RWPE2 (cell line): ENCODE measurements at places on chromosomes 7 and 10.

GRCh38 chr10:122525788-122526187, 34.8 kb upstream of the DMBT1 start:
- no peak for DNase-seq

DNA sequence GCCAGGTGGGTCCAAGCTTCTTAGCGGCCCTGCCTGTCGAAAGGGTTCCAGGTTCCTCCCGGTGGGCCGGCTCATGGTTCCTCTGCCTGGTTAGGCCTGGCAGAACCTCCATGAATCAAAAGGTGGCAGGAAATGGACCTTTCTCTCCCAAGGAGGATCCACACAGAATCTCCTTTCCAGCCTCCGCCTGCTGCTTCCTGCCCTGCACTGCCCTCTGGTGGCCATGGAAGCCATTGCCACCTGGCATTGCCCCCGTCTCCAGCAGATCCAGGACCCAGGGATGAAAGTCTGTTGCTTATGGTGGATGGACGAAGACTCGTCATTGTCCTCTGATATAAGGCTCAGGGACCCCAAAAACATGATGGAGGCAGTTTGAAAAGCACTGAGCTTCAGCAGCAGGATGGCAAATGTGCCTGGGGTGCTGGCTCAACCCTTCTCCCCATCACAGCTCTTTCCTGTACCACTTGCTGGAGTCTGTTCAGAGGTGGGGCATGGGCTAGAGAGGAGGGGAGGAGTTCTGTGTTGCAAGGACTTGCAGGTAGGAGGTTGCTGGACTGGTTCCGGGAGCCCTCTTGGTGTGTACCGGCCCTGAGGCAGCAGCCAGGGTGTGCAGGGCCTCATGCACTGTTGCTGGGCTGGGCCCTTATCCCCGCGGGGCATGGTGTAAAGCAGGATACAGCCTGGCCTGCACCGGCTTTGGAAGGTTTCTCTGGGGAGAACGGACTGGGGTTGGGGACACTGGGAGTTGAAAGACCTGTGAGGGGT, 11.3 kb upstream of the INMT start:
- no peak for DNase-seq

GRCh38 chr10:93071674-93072224, 1.9 kb upstream of the CYP26A1 start:
- DNase-seq: no peak

- no peak for DNase-seq
Observed at GRCh38 chr10:29643771-29644501, 9.2 kb upstream of the SVIL start.

- no peak for DNase-seq
Observed at GRCh38 chr10:52004342-52004949, 305.1 kb upstream of the CSTF2T start.

DNA sequence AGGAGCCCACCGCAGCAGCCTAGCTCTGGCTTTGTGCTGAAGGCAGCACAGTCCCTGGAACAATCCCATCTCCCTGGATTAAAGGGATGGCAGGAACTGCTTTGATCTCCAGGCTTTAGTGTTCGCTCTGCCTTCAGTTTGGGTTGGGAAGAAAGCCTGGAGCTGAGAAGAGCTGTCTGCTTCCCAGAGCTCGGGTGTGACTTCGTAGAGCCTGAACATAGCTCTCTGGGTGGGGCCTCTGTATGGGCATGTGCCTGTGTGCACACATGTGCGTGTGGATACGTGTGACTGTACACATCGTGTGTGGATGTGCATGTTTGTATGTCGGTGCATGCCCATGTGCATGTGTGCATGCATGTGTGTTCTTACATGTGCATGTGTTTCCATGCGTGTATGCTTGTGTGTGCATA, 8.7 kb downstream of the ADCY1 start:
- no peak for DNase-seq

- no peak for DNase-seq
Observed at GRCh38 chr10:47028466-47028865, 117.2 kb downstream of the PTPN20 start.

- DNase-seq: no peak
Observed at GRCh38 chr7:28686418-28686800, 271.7 kb downstream of the TRIL start.

DNA sequence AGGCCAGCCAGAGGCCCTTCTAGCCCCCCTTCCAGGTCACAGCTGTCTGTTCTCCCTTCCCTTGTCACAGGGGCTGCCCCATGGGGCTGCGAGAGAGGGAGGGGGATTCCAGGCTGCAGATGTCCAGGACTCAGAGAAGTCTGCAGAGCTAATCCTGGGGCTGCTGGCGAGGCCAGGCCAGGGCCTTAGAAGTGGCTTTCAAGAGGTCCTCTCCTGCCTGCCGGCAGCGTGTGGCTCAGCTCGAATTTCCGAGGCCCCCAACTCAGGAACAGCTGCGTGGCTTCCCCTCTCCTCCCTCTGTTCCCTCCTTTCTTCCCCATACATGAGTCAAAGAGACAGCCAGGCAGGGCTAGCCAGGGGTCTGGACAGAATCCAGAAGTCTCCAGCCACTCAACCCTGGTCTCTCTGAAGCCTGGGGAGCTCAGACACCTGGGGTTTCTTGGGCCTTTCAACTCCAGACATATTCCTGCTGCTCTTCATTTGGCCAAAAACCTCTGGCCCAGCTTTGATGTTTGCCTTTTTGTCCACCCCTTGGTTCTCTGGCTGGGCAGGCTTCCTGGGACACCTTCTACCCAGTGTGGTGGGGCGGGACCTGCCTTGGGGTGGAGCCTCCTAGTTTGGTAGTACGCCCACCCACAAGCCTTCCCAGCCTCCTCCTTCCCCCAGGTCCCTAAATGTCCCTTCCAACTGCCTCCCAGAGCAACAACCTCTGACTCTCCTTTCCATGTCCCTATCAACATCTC, 21.8 kb upstream of the EIF5AL1 start:
- no peak for DNase-seq

DNA sequence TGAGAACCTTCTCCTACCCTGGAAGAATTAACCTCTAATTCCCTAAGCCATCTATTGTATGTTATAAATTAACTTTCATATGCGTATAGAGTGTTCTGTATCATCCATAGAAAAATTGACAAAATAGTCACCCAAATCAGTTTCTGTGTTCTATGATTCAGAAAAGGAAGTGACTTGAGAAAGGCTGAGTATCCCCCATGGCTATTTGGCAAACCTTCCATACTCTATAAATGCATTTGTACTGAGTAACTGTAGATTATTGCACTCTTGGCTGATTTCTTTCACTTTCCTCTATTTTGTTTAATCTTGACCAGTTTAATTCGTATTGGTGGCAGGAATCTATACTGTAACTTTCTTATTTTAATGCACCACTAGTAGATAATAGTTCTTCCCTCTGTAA, 182.2 kb downstream of the HTR7 start:
- DNase-seq: no peak

DNA sequence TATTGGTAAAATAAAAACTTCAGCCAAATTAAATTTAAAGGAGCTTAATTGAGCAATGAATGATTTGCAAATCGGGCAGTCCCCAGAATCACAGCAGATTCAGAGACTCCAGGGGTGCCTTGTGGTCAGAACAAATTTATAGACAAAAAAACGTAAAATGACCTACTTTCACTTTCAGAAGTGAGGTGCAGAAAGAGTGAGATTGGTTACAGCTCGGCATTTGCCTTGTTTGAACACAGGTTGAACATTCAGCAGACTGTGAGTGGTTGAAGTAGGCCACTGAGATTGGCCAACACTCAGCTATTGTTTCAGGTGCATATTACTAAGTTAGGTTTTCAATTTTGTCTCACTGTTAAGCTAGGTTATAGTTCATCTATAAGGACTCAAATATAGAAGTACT, 153.4 kb downstream of the BICC1 start:
- DNase-seq: no peak

GRCh38 chr7:25143763-25144162, 18.7 kb upstream of the CYCS start:
- DNase-seq: no peak

DNA sequence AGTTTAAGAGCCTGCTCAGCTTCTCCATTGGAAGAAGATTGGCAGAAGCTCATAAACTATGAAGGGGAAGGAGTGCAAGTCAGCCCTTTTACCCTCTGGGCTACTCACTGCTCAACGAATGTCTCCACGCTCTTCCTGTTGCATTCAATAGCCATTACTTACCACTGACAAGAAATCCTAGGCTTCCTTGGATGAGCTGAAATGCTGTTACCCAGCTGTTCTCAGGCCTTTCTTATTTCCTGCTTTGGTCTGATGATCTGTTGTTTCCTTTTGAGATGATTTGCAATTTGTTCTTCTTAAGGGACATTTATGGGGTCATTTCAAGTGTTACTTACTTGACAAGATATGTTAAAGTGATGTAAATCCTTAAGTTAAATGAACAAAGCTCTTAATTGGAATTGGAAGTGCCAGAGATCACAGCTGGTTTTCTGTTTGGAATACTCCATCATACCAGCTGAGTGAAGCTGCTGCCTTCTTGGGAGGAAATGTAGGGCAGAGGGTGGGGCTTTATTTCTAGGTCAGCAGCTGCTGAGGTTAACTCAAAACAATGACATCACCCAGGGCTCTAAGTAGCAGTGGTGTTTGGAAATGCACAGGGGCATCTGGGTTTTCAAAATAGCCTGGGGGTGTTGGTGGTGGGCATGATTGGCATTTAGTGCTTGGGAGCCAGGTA, 170.0 kb downstream of the PRKCQ start:
- DNase-seq: no peak

DNA sequence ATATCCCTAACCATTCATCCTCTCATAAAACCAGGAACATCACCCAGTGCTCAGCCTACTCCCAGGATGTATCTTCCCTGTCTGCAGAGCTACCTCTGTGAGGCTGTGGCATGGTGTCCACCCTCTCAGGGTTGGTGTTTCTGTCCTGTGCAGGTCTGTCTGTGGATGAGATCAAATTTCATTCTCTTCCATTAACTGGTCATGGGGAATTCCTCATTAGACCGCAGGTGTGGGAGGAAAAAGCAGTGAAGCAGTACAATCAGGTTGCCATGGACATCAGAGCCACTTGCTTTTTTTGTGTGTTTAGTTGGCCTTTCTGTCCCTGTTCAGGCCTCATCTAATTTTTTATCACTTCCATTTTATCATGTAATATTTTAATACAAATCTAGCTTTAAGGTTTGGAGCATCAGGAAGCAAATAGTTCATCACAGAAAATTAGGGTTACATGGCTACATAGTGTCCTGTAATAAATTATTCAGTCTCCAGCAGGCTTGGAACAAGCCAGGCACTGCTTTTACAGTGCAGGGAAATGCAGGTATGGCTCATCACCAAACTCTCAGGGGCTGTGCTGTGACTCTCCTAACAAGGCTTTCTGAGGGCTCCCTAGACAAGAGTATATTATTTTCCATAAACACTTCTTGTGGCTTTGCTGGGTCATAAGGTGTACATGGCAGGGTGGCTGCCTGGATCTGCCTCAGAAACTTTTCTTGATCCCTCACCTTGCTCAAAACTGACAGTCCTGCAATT, 594.9 kb upstream of the IGFBP3 start:
- DNase-seq: no peak
